EL (cell line): ENCODE measurements at places on chromosomes 11 and 22.

DNA sequence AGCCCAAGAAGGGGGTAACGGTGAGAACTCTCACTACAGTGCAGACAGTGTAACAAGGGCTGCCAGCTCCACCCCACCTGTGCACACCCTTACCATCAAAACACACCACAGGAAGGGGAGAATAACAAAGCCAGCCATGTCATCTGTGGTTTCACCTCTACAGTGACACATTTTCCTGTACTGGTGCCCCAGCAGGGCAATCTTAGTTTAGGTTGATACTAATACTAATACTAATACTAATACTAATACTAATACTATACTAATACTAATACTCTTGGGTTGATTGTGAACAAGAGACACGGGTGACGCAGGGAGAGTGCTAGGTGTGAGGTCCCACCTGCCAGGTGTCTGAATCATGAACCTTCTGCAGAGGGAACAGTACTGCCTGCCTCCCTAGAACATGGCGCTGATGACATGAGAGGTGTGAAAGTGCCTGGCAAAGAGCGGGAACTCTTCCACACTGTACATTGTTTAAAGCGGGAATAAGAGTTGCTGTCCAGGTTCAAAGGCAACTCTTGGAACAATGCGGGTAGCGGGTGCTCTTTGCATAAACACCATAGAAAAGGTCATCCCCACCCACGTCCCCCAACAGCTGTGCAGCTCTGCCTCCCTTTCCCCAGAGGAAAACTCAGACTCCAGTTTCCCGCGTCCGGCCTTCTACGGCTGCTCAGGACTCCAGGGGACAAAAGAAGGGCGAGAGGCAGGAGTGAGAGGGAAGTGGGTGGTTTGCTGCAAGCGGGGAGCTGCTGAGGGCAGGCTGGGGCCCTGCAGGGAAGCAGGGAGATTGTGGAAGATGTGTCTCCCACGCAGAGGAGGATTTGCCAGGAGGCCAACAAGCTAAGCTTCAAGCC, 25.0 kb upstream of the TMPRSS4 start:
- DNase-seq: no peak

DNA sequence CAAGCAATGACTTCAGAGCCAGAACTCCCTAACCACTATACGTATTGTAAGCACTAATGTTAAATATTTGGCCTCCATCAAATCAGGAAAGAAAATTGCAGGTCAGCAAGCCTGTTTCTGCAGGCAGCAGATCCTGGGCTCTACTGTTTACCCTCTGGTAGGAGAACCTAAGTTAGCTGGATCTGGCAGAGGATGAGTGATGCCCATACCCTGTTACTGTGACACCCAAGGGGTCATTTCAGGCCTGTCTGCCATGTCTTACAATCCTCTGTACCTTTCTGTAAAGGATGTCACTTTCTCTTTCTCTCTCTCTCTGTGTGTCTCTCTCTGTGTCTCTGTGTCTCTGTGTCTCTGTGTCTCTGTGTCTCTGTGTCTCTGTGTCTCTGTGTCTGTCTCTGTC, 106.9 kb downstream of the CSNK2A3 start:
- no peak for DNase-seq

GRCh38 chr11:10349806-10350205, 44.9 kb downstream of the ADM start:
- no peak for DNase-seq

DNA sequence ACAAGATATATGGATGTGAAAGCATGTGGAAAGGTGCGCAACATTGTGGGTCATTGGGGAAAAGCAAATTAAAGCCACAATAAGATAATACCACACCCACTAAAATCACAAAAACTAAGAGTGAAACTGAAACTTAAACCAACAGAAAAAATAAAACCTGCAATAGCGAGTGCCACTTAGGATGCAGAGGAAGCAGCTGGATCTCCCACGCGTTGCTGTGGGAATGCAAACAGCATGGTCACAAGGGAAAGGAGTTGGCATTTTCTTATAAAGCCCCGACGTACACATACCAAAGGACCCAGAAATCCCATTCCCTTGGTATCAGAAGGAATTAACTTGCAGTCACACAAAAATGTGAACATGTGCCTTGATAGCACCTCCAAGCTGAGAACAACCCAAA, 712.0 kb downstream of the TBC1D22A start:
- no peak for DNase-seq

- peak; percentile 59 for DNase-seq
These were observed 8.2 kb downstream of the CBX7 start for GRCh38 chr22:39144101-39144767.

GRCh38 chr11:120774591-120775386, 249.1 kb upstream of the TBCEL start:
- no peak for DNase-seq

DNA sequence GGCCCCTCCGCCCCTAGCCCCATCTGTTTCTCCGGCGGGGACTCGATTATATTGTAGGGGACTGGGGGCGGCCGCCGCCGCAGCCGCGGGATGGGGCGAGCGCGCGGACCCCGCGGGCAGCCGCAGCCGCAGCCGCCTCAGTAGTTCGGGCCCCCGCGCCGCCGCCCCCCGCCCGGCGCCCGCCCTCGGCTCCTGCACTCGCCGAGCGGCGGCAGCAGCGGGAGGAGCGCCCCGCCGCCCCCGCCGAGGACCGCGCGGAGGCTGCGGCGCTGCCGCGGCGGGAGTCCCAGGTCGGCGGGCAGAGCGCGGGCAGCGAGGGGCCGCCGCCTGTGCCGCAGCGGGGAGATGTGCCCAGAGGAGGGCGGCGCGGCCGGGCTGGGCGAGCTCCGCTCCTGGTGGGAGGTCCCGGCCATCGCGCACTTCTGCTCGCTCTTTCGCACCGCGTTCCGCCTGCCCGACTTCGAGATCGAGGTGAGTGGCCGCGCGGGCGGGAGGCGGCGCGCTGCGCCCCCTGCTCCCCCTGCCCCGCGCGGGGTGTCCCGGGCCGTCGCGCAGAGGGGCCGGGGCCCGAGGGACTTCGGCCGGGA, at the start of gene CECR2:
CECR2 (plus strand) TSS at position 22 of the 587 bp plus-strand sequence; CDS start at position 346, 324 bp downstream.
- DNase-seq: no peak

DNA sequence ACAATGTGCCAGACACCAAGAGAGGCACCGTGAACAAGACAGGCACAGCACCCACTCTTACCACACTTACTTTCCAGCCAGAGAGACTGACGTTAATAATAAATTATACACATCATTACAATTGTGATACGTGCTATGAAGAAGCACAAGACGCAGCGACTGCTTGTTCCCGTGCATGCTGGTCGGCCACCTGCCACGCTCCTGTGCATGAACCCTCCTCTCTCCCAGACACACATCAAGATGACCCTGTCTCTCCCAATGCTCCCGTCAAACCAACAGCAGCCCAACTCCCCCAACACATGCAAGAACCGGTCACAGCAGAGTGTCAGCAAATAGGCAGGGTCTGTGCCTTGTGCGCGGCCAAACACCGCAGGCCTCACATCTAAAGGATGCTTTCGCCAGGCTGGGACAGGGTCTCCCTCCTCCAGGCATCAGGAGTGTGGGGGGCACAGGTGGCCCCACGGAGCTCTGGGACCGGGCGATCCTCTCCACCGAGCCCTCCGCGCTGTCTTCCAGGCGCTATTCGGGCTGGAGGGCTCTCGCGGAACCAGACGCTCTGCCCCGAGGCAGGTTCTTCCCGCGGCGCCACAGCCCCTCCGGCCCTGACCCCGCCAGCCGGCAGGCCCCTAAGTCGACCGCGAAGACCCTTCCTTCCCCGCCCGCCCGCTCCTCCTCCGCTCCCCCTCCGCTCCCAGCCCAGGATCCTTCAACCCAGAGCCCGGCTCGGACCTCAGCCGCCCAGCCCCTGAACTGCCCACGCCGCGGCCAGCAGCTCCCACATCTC, 533 bp downstream of the SERGEF start:
- DNase-seq: peak; percentile 25

GRCh38 chr11:129440028-129440713, 64.5 kb downstream of the BARX2 start:
- DNase-seq: no peak

DNA sequence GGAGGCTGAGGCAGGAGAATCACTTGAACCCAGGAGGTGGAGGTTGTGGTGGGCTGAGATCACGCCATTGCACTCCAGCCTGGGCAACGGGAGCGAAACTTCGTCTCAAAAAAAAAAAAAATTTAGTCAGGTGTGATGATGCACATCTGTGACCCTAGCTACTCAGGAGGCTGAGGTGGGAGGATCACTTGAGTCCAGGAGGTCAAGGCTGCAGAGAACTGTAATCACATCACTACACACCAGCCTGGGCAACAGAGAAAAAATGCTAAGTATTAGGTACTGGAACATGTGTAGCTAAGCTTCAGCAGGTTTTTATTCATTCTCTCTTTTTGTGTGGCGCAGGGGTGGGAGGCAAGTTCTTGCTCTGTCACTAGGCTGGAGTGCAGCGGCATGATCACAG, 64.2 kb upstream of the SLN start:
- no peak for DNase-seq

- DNase-seq: no peak
These were observed 11.3 kb downstream of the POLDIP3 start for GRCh38 chr22:42603427-42603826.

- DNase-seq: no peak
These were observed 1233.8 kb upstream of the CNTN5 start for GRCh38 chr11:97786961-97787360.

GRCh38 chr22:50609599-50609998, 9.0 kb downstream of the MAPK8IP2 start:
- DNase-seq: no peak

DNA sequence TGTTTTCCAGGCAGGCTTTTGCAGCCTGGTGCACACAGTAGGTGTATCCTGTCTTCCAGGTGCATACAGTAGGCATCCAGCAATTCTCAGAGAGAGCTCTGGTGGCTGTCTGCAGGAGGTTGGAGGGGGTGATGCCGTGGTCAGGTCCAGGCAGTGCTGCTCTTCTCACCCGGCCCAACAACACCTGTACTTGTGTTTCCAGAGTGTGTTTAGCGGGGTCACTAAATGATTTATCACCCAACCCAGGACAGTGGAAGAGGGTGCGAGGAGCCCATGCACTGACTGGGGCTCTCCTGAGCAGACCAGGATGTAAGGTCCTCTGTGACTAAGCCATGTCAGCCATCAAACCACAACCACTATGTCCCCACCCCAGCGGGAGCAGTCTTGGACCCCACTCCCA, 18.6 kb upstream of the FGF3 start:
- DNase-seq: no peak

- peak; percentile 99 for DNase-seq
These were observed 562.5 kb downstream of the MN1 start for GRCh38 chr22:27238935-27239510.

GRCh38 chr11:24391167-24391566, 105.7 kb upstream of the LUZP2 start:
- peak; percentile 19 for DNase-seq

DNA sequence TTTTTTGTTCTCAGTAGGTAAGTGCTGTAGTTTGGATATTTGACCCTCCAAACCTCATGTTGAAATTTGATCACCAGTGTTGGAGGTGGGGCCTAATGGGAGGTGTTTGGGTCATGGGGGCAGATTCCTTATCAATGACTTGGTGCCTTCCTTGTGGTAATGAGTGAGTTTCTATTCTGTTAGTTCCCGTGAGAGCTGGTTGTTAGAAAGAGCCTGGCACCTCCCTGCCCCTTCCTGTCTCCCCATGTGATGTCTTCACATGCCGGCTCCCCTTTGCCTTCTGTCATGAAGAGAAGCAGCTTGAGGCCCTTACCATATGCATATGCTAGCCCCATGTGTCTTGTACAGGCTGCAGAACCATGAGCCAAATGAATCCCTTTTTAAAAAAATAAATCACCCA, 138.3 kb downstream of the TMEM135 start:
- peak; percentile 65 for DNase-seq

GRCh38 chr22:45647532-45648225, 24.0 kb upstream of the ATXN10 start:
- DNase-seq: no peak

DNA sequence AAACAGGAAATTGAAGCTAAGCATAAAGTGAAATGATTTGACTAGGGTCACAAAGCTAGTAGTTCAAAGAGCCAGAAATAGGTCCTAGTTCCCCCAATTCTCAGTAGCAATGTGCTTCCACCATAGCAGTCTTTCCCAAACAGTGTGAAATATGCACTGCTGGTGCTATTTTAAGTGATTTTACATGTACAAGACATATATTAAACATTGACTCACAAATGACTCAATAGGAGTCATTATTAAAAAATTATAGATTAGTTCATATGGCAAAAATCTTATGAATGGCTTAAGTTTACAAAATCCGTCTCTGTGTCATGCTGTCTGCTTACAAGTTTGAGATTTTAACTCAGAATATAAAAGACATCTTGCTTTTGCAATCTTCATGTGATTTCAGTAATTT, 21.4 kb downstream of the KIF18A start:
- DNase-seq: peak; percentile 79

DNA sequence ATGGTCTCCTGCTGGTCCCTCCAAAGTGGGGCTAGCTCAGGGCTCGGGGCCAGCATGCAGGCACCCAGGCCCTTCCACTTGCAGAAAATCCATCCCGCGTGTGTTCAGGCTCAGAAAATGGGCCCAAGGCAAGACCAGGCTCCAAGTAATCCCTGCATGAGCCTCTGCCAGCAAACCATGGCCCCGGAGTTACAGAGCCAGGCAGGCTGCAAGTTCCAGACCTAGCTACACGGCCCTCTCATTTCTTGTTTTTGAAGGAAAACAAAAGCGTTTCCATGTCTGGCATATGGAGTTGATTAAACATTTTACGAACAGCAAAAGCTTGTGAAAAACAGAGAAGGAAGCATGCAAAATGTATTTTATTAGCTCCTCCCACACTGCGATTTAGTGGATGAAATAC, 29.7 kb downstream of the KIAA0930 start:
- peak; percentile 13 for DNase-seq

- DNase-seq: no peak
These were observed 16.8 kb upstream of the ADSL start for GRCh38 chr22:40329466-40329865.
